Type B pancreatic cell (in vitro differentiated cells): ENCODE measurements at places on chromosomes 1 and 21. TPM values are rescaled to one million over a fixed set of nuclear protein-coding genes. Genes with fewer than 3 reads are reported as not detected.

DNA sequence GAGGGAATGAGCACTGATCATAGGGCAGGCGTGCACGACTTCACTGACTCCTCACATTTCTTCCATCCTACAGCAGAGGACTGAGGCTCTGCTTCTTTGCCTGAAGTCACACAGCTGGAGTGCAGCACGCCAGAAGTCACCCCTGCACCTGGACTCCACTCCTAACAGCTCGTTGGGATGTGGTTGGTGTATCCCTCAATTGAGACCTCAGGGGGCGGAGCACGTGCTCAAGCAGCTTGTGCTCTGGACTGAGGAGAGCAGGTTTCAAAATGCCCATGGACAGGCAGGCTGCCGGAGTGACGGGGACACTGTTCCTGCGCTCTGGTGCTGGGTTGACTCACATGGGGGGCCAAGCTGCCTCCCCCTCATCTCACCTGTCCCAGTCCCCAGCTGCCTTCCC lies 13.9 kb downstream of the CHIT1 start:
- no peak for DNase-seq

- DNase-seq: no peak
These were observed 1389.6 kb downstream of the KCNT2 start for GRCh38 chr1:195218428-195219212.

DNA sequence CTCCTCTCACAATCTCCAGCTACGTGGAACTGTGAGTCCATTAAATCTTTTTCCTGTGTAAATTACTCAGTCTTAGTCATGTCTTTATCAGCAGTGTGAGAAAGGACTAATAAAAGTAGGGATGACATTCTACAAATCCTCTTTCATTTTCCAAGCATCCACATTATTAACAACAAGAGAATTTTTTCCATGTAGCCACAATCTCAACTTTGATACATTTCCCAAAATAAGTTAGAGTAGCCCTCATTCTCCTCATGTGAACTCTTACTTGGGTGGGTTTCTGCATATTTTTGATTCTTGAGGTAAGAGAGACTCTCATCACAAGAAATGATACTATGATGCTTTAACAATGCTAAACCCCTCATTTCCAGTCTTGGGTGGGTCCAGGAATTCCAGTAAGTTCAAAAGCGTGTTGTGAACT lies 52.8 kb downstream of the TNFSF18 start:
- no peak for DNase-seq

DNA sequence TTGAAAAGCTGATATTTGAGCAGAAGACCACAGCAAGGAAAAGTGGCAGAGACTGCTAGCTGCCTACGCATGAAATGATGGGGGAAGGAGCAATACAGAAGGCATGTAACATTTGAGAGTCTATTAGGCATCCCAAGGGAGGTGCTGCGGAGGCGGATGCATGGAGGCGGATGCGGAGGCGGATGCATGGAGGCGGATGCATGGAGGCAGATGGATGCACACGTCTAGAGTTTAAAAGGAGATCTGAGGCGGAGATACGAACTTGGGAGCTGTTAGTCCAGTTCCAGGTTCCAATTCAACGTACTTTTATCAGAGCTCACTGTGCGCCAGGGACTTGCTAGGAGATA lies 744 bp upstream of the DDX20 start:
- no peak for DNase-seq

DNA sequence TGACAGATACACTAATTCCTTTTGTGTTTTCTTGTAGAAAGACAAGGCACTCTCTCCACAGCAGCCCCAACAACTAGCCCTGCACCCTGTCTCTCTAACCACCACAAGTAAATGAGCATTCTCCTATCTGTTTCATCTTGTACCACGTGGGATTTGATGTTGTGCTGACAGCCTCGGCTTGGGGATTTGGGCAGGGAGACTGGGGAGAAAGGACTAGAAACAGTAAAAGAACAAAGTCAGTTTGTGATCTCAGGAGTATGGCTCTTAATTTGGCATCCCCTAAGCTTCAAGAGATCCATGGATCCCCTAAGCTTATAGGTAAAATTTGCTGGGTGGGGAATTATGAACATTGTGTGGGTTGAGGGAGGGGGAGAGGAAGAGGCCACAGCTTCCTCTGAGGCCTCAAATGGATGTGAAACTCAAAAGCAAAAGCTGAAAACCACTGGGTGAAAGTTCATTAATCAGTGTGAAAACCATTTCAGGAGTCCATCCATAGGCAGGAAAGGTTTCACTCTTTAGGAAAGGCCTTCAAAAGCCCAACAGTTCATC lies 3.1 kb downstream of the C1orf162 start:
- no peak for DNase-seq

GRCh38 chr1:155678027-155678426 lies 10.5 kb downstream of the YY1AP1 start:
- no peak for DNase-seq

ADAMTS1 gene
- 34.9 and 77.3 TPM in 2 replicates for total RNA-seq

KCNK2 gene
- 2.8 and 7.1 TPM in 2 replicates for total RNA-seq

DNA sequence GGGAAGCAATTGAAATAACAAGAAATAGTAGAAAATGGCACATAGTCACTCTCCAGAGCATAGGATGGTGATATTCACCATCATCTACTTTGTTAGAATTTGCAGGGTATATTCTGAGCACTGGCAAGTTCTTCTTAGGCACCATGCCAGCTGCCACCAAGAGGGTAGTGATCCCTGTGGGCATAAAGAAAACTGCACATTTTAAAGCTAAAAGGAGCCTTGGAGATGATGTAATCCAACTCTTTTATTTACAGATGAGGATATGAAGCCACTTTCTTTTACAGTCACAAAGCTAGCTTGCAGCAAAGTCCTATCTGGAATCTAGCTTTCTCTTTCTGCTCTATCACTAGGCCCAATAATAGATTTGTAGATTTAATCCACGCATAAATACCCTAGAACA lies 69.0 kb downstream of the PTGER3 start:
- DNase-seq: no peak

UBL4B gene
- total RNA-seq: 1.0 TPM in 1 of 2 replicates, not detected in the other

LINGO4 gene
- total RNA-seq: not detected in 2 replicates

GALE gene
- 39.0 and 47.7 TPM in 2 replicates for total RNA-seq

PMF1 gene
- 56.1 and 62.0 TPM in 2 replicates for total RNA-seq

DNA sequence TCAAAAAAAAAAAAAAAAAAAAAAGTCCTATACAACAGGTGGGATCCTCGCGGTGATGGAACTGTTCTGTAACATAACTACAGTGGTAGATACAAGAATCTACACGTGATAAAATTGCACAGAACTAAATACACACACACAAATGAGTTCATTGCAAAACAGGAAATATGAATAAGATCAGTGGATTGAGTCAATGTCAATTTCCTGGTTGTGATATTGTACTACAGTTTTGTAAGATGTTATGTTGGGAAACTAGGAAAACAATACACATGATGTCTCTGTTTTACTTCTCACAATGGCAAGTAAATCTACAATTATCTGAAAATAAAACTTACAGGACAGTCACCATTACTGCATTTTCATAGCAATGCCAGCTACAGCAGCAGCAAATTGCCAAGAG lies 59.8 kb downstream of the ITGB3BP start:
- no peak for DNase-seq

DNA sequence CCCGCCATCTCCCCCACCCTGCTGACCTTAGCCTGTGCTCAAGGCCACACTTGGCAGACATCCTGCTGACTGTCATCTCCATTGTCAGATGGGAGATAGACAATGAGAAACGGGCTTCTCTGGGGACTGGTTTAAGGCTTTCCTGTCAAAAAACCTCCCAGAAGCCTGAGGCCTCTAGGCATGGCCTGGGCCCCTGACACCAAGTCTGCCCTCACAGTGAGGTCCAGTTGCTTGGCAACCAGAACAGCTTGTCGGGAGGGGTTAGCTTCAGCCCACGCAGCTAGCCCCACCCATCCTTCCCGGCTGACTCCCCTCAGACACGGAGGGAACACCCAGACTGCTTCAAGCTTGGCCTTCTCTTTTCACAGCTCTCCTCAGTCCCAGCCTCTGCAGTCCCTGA lies 11.0 kb downstream of the PLEKHA6 start:
- DNase-seq: no peak

GPATCH3 gene
- total RNA-seq: 19.2 and 23.7 TPM in 2 replicates

- DNase-seq: no peak
These were observed 11.4 kb downstream of the EMC1 start for GRCh38 chr1:19239876-19240275.

DNA sequence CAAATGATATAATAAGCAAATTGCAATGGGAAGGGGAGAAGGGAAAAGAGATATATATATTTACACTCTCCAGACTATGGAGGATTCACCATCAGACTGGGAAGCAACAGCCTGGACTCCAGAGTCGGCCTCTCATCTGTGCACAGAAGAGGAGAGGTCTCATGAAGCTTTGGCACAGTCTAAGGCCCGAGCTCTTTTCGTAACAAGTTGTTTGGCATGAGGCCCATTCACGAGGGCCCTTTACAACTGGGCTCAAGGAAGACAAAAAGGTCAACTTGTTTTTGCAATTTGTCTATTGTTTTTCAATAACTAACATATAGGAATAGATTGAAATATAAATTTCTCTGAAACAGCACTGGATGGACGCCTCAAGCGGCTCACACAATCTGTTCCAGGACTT lies 66.7 kb upstream of the AJAP1 start:
- no peak for DNase-seq

- no peak for DNase-seq
These were observed 6.1 kb upstream of the RBP7 start for GRCh38 chr1:9990944-9991343.

- no peak for DNase-seq
These were observed 653 bp downstream of the FNDC10 start for GRCh38 chr1:1599030-1599934.

- no peak for DNase-seq
These were observed 15.4 kb upstream of the UTS2 start for GRCh38 chr1:7868070-7868780.

OR2T33 gene
- total RNA-seq: not detected in 2 replicates

INSRR gene
- total RNA-seq: 1.7 TPM in 1 of 2 replicates, not detected in the other

SPATA1 gene
- total RNA-seq: 0.67 and 1.8 TPM in 2 replicates

LMO4 gene
- 114 and 132 TPM in 2 replicates for total RNA-seq

DNA sequence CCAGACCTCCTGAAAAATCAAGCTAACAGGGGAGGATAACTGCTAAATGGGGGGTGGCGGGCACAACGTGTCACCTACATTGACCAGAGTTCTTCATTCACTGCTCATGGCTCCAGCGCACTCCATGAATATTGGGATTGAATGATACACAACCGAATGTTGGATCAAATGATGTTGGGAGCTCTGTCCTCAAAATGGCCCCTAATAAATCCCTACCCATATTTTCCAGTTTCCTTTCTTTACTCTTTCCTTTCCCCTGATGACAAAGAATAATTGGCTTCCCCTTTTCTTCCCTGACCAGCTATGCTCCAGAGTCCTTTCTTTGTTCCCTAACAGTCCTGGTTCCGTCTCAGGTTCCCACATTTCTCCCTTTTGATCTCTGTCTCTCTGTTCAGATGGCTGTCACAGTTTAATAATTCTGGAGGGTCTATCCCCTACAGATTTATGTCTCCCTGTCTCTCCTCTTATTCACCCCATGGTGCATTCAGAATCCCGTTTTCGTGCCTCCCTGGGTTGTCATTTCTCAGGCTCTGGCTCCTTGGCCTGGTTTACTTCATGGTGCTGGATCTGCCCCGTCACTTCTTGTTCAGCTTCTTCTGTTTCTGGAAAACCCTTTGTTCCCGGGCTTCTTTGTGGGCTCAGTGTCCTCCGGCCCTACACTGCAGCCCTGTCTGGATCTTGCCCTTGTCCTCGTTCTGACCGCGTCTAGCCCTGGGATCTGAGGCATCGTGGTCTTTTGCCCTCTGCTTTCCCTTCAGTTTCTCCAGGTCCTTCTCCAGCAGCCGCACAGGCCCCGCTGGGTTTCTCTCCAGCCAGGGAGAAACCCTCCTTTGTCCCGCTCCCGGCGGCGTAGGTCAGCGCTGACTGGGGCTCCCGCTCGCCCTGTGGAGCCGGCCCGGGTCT lies 78.3 kb downstream of the NDUFS5 start:
- DNase-seq: peak; percentile 75

DNA sequence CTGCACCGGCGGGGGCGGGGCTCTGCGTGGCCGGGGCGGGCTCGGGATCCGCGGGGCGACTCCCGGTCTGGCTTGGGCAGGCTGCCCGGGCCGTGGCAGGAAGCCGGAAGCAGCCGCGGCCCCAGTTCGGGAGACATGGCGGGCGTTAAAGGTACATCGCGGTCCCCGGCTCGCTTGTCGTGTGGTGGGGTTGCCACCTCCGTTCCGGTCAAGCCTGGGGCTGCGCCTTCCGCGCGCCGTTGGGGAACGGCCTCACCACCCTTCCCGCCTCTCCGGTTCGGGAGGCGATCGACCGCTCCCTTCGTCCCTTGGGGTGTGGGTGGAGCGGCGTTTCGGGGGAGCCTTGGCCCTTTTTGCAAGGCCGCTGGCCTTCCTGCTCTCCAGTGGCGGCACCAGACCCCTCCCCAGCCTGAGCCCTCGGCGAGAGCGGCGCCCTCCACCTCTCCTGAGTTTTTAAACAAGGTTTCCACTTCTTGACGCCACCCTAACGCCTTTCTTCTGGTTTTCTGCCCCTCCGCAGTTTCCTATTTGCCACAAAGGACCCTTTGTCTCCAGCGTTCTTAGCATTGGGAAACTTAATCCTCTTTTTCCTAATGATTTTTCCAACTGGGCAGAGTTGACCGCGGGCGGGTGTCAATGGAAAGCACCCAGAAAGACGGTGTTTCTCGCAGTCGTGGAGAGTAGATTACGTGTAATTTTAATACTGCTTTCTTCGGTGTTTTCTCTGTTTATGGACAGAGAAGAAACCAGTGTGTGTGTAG lies at the start of the genes LEPR and LEPROT:
LEPR (plus strand) TSS at position 79 of the 761 bp plus-strand sequence. CDS start 144,898 bp downstream, outside the sequence.
LEPROT (plus strand) TSS at position 79 of the 761 bp plus-strand sequence; CDS start at position 136, 57 bp downstream.
- no peak for DNase-seq

- DNase-seq: no peak
These were observed 106.0 kb upstream of the TIAM1 start for GRCh38 chr21:31449921-31450535.

DNA sequence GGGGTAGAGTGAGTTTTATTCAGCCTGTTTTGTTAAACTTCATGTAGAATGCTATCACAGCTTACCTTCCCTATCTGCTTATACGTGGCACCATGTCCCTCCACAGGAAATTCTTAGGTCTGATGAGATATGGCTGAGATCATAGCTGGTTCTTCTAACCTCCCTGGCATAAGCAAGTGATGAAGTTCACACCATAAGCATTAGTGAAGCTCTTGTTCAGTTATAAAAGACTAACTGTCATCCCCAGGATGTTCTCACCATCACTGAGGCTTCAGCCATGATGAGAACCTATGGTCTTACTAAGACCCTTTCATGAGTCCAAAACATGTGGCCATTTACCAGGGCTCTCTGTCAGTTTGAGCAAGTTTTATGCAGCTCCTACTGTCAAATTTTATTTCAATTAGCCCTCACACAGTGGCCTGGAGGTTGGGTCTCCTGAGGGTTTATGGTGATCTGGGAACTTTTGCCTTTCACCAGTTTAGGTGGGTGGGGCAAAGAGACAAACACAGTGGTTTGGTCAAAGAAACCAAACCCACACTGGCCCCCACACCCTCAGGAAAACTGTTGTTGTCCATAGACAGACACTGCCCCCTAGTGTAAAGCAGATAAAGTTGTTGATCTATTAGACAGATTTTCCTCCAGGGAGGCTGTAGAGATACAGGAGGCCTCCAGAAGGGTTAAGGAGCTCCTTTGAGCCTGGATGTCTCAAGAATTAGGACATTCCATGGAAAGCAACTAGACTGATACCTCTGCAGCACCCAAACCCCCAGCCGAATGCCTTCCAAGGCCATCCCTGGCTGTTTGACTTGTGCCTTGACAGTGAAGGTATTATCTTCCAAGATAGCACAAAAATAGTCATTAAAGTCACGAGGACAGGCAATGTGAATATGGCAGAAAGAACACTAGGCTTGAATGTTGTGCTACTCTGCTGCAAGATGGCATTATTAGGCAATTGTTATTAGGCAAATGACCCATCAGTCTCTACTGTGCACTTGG lies 5.0 kb downstream of the SLC22A15 start:
- DNase-seq: no peak

- DNase-seq: no peak
These were observed 167.1 kb downstream of the ATP6V1G3 start for GRCh38 chr1:198373376-198373775.
